ENCODE measurements at places on chromosomes 5 and 9.

DNA sequence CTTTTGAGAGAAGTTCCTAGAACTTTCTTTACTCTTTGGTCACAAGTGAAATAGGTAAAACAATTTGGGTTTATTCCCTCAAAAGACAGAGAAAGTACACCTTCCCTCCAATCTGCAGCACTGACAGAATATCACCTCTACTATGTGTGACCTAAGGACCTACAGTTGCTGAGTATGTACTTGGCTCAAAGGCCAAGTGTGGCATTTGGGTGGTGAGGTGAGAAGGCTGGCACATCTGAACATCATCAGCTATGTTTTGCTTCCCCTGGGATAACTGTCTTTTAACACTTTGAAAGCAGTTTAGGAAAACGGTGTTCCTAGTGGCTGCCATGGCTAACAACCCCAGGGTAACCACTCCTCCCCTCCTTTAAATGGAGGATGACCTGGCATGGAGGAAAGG, 17.6 kb downstream of the MIER3 start:
- no peak for DNase-seq

DNA sequence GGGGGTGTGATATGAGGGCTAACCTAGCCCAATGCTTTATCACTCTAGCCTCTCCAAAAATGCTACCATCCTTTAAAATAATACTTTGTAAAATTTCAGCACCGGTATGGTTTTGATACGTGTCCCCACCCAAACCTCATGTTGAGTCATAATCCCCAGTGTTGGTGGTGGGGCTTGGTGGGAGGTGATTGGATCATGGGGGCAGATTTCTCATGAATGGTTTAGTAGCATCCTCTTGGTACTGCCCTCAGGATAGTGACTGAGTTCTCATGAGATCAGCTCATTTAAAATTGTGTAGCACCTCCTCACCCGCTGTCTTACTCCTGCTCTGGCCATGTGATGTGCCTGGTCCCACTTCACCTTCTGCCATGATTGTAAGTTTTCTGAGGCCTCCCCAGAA, 35.0 kb upstream of the ANKH start:
- DNase-seq: no peak

GRCh38 chr5:32534041-32534440, 51.3 kb upstream of the SUB1 start:
- no peak for DNase-seq

GRCh38 chr5:108315829-108316228, 66.1 kb downstream of the FBXL17 start:
- no peak for DNase-seq
